ENCODE measurements at places on chromosomes 7 and 10.

DNA sequence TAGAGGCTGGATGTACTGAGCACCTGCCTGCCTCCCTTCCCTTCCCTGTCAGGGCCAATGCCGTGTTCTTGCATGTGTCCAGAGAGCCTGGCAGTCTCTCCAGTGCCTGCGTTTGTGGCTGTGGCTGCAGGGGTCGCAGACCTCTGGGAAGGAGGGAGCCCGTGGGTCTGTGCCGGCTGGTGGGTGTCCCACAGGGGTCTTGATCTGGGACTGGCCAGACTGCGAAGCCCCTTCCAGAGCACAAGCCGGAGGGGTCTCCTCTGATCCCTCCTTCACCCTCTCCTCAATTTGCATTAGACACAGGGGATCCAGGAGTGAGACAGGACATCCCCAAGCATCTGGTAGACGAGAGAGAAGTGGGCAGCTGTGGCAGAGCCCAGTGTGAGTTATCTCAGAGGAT, 199.2 kb downstream of the ADARB2 start:
- no peak for DNase-seq

DNA sequence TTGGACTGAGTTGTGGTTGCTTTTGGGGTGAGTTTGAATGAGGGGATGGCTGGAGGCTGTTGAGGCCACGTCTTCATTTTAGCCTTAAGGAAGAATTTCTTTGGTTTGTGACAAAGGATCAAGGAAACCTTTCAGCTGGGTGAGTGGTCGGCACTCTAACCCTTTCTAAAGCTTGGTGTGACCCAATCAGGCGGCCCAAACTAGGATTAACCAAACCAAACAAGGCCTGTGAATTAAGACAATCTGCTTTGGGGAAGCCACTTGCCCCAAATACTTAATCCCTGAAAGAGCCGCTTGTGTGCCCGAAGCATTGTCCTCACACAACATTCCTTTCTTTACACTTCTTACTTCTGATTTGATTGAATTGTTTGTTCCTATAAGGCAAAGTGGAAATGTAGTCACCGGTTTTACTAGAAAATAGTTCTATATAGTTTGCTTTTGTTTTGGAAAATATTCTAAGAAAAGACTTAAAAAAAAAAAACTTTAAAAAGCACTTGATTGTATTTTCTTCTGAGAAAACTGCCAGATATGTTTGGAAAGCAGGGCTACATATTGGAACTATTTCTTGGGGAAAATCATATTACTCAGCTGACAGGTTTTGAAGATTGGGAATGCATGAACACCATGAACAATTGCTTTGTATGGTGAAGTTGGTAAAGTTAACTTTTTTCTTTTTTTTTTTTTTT, 272.4 kb upstream of the BMPER start:
- no peak for DNase-seq

DNA sequence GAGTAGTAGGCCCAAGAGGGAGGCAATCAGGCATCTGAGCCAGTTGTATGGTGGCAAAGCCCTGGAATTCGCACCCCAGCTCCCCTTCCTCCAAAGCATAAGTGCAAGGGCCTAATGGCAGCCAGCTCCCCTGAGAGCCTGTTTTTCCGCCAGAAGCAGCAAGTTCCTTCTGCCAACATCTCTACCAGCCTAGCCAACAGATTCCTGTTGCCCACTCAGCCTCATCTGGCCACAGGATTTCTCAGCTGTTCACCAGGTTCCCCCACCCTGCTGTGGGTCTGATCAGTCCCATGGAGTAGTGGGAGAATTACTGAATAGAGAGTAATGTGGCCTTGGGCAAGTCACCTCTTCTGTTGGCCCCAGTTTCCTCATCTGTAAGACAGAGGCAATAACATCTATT, 186.2 kb upstream of the PDE1C start:
- no peak for DNase-seq

DNA sequence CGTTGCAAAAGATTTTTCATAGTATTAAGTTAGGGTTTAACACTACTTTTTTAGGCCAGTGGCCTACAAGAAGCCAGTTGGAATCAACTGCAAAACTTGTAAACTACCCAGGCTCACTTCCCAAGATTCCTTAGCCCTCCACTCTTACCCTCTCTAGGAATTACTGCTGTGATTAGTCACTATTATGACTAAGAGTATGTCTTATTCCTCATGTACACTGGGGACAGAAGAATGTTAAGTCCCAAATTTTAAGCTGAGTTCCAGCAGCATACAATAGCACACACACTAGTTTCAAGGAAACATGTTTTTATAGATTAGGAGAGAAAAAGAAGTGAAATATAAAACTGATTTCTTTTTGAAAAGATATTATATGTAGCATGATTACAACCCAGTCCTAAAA, 42.8 kb downstream of the FBXL13 start:
- DNase-seq: peak; percentile 15

DNA sequence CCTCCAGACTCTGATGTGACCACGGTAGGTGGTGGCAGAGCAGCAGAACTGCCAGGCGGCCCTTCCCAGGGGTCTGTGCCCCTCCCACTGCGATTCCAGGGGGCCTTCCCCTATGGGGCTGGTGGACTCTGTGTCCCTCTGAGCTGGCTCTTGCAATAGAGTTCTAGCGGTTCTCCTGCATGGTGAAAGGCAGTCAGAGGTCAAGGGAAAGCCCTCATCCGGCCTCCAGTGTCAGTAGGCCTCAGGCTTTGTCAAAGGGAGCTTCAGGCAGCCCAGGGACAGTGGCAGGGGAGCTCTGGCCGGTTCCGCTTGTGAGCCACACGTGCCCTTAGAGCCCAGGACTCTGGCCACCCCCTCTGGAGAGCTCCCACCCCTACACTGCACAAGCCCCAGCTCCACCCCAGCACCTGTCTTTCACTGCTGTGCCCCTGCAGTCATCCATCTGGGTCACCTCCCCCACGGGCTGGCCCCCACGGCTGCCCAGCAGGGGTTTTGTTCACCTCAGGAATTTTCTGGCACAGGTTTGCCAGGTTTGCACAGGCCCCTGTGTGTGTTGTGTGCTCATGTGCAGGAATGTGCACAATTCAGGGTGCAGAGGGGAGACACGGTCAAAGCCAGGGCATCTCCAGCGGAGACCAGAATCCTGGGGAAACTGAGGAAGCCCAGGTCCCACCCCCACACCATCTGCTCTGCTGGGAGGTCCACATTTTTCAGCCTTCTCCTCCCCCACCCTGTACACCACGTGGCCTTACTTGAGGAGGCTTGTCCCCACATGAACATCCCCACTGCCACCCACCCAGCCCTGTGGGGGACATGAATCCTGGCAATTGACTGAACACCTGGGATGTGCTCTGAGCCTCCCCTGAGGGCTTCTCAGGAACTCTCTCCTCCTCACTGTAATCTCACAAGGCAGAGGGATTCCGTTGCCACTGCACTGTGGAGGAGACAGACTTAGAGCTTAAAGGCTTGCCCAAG, 23.8 kb downstream of the C10orf105 start:
- no peak for DNase-seq

DNA sequence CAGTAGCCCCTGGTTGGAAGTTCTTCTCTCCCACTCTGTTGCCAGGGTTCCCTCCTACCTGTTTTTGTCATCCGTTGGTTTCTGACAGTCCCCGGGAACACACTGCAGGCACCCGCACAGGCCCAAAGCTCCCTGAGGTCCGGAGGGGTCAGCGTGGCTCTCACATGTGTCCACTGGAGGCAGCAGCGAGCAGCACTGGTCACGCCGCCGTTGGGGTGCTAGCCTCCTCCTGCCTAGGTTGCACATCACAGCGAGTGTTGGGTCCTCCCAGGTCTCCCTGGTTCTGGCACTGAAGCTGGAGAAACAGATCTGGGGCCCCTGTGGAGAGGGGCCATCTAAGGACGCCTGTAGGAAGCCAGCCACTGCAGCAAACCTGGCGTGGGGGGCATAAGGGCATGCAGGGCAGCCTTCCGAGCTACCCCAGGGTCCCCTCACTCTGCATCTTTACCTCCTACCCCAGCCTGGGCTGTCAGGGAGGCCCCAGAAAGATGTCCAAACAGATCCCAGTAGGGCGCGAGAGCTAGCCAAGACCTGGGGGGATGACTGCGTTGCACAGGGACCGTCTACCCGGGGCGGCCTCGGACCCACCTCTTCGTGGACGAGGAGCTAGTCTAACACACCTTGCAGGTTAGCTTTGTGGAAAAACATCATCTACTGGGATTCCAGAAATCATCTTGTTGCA, 28.9 kb downstream of the LRRC27 start:
- no peak for DNase-seq

DNA sequence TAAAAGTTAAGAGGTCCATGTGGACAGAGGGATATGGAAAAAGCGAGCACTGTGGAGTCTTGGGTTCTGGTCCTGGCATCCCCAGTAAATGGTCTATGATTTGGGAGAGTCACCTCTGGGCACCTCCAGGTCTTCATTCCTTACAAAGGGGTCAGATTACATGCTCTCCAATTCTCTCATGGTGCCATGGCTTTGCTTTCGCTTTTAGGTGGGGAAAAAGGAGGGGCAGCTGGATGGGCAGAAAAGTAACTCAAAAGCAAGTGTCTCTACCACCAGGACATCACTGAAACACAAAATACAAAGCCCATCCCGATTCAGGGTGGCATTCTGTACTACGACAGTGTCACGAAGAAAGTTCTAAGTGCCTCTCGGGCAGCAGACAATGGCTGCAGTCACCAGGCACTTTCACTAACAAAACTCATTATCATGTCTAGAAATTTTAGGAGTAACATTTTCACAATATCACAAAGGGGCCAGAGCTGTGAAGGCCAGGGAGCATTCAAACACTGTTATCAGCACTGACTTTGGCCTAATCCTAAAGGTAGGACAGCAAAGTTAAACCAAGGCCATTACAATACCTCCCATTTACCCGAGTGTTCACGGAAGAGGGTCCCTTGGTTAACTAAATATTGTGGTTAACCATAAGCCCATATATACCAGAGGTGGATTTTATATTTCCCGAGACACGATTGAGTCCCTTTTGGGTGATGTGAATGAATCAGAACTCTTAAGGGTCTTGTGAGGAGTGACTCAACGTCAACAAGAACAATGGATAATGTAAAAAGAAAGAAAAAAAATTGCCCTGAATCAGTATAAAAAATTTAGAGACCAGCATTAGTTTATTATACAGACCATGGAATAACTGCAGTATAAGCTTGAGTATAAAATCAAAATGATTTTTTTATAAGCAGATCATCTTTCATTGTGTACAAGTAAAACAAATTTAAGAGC, 2.5 kb downstream of the PSAP start:
- DNase-seq: peak; percentile 39

- no peak for DNase-seq
These were observed 534.5 kb downstream of the TNS3 start for GRCh38 chr7:47047384-47047783.

DNA sequence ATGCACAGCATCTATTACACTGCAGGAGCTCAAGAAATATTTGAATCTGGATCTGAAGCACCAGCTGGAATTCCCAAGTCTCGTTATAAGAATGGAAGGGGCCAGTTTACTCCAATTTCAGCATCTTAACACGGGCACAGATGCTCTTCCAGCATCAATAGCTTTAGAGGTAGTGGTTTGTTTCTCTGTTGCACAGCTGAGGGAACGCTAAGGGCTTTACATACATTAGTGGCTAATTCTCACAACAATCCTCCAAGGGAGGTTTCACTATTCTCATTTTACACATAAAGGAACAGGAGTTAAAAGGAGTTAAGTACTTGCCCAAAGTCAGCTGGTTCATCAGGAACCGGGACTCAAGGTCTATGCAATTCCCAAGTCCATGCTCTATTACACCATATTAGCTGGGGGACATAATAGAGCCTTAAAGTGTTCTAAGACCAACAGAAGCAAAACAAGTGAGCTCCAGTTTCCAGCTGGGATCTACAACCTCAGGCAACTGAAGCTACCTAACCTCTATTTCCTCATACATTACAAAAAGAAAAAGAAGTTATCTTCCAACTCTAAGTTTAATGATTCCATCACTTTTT, 9.9 kb downstream of the XPNPEP1 start:
- no peak for DNase-seq

DNA sequence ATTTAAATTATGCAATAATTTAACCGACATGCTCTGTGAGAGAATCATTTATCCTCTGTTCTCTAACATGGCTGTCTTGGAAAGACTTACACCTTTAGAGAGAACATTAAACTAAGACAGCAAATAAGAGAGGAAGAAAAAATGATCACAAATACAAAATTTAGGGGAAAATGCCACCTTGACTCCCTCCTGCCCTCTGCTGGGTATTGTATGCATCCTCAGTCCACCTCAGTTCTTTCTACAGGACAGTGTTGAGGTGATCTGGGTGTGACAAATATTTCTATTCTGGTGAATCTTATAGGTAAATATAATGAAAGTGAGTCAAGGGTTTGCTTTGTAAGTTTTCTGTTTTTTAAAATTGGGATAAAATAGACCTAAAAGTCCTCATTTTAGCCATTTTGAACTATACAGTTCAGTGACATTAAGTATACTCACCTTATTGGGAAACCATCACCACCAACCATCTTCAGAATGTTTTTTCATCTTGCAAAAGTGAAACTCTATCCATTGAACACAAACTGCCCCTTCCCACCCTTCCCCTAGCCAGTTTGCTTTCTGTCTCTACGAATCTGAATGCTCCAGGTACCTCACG, 61.5 kb upstream of the ELMO1 start:
- DNase-seq: no peak

DNA sequence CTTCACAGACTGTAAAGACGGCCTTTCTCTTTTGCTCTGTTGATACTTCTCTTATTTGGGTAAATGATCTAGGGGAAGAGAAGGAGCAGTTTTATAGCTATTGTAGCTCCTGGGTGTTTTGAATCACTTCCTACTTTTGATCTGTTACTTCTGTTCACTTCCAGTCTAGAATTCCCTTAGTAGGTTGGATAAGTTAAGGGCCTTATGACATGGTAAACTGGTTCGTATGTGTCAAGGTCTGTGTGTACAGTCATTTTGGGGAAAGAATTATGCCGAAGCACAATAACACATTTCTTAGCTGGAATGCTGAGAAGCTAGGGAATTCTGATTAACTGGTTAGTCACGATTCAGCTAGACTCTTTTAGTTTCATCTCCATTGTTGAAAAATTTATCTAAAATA, 8.1 kb downstream of the DENND10 start:
- DNase-seq: peak; percentile 63

- no peak for DNase-seq
These were observed 107.2 kb upstream of the RELN start for GRCh38 chr7:104096683-104097082.

GRCh38 chr7:96800824-96801223, 91.2 kb upstream of the SEM1 start:
- no peak for DNase-seq

DNA sequence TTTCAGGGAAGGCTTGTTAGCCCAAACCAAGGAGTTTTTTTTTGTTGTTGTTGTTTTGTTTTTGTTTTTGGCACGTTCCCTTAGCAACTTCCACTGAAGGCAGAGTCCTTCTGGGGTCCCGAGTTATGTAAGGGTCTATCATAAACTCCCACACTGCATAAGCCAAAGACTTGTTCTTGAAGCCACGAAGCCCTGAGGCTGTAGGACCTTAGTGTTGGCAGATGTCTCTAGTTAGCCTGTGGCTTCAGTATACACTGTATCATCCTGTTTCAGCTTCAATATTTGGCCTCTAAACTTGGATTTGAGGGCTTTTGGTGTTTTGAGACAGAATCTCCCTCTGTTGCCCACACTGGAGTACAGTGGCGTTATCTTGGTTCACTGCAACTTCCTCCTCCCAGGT, 13.6 kb downstream of the KPNA7 start:
- no peak for DNase-seq

- DNase-seq: no peak
These were observed 230.4 kb downstream of the TMEM178B start for GRCh38 chr7:141304291-141304690.
